ENCODE measurements at places on chromosomes 3 and 15. TPM values are rescaled to one million over a fixed set of nuclear protein-coding genes. Genes with fewer than 3 reads are reported as not detected.

CNTN4 gene
- total RNA-seq = 3.8 TPM

TRPC1 gene
- total RNA-seq = 4.2 TPM

PLA2G4D gene
- not detected for total RNA-seq

SUCNR1 gene
- total RNA-seq = 1.8 TPM

MORC1 gene
- total RNA-seq = not detected

EPHA3 gene
- 2.8 TPM for total RNA-seq

DISP2 gene
- 0.26 TPM for total RNA-seq

FSTL1 gene
- total RNA-seq = 1,301 TPM

SLC24A5 gene
- total RNA-seq = not detected

LRTM1 gene
- total RNA-seq = not detected

TF gene
- total RNA-seq = 9.4 TPM

B3GNT5 gene
- 35.2 TPM for total RNA-seq

KNL1 gene
- 0.35 TPM for total RNA-seq

PPP1R14D gene
- not detected for total RNA-seq

CA12 gene
- 3.1 TPM for total RNA-seq

DAZL gene
- not detected for total RNA-seq

OSTN gene
- total RNA-seq = not detected

TGM4 gene
- total RNA-seq = not detected

CFAP91 gene
- total RNA-seq = 0.39 TPM

SKOR1 gene
- total RNA-seq = 0.26 TPM

TRAT1 gene
- total RNA-seq = not detected

CLDN16 gene
- total RNA-seq = not detected

LYZL4 gene
- not detected for total RNA-seq

ASB14 gene
- not detected for total RNA-seq

ACKR4 gene
- 4.6 TPM for total RNA-seq

CCDC54 gene
- total RNA-seq = not detected

COL6A5 gene
- total RNA-seq = not detected

GPR27 gene
- total RNA-seq = 1.5 TPM

SLC2A2 gene
- total RNA-seq = 0.26 TPM

SLCO2A1 gene
- total RNA-seq = 40.1 TPM

TLNRD1 gene
- total RNA-seq = 43.1 TPM

BNC1 gene
- total RNA-seq = 0.42 TPM

LNP1 gene
- 1.3 TPM for total RNA-seq

CHMP2B gene
- 33.6 TPM for total RNA-seq

ITIH3 gene
- 0.71 TPM for total RNA-seq

RAD54L2 gene
- 25.1 TPM for total RNA-seq
